ENCODE measurements at places on chromosomes 5 and 9.

DNA sequence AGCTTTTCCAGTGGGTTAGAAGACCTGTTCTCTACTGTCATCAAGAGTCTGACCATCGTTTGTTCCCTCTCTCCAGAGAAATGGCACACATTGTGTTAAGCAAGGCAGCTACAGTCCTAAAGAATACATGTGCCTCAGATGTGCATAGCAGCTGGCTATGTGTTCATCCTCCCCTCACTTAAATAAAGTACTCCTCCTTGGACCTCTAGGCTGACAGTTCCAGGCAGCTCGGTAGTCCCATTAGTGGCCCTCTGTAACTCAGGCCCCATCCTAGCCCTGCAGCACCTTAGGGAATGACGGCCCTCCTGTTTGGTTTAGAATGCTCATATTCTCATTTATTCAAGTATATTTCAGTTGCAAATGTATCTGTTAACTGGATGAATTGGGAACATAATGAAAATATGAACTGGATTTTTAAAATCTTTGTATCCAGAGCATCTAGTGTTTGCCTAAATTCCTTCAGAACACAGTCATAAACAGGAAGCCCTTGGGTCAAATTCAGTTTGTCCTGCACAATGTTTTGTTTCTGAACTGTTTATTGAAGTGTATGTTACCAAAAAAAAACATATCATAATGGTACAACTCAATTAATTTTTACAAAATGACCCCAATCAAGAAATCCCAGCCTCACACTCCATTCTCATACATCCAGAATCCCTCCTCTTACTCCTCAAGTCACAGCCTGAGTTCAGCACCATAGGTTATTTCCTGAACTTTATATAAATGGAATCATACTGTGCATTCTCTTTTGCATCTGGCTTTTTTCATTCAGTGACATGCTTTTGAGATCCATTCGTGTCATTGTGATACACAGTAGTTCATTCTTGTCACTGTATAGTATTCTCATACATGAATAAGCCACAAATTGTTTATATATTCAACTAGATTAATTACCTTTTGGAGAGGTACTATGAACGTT lies 1.6 kb upstream of the ASPN start:
- DNase-seq: no peak

GRCh38 chr9:120758544-120758943 lies 34.7 kb downstream of the FBXW2 start:
- no peak for DNase-seq

DNA sequence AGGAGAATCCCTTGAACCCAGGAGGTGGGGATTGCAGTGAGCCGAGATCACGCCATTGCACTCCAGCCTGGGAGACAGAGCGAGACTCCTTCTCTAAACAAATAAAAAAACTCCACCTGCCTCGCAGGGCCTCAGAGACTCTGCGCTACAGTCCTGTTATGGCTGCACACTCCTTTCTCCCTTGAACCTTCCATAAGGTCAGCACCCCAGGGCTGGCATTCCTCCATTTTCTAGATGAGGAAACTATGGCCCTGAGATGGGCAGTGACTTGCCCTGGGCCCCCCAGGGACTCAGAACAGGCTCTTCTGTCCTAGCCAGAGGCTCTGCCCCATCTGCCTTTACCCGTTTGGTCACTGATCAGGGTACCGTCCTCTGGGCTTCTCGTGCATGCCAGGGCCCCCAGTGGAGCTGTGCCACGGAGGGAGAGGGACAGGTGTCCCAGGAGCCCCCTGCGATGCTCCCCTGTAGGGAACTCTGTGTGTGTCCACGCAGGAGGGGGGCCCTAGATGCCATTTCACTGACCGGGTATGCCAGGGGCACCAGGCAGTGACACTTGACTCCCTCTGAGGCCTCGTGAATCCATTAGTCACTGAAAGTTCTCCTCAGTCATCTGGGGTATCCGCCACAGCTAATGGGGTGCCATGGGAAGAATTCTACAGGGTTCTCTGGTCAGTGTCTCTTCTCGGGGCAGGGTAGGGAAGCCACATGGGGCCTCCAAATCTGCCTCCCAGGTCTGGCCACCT lies 16.2 kb downstream of the RALGDS start:
- no peak for DNase-seq

- DNase-seq: peak; percentile 1
Measured at GRCh38 chr9:85290019-85290418, 451.7 kb downstream of the AGTPBP1 start.

- DNase-seq: no peak
Measured at GRCh38 chr9:128361296-128361985, 9.7 kb upstream of the URM1 start.

GRCh38 chr9:138047469-138048040 lies 170.0 kb downstream of the CACNA1B start:
- no peak for DNase-seq

DNA sequence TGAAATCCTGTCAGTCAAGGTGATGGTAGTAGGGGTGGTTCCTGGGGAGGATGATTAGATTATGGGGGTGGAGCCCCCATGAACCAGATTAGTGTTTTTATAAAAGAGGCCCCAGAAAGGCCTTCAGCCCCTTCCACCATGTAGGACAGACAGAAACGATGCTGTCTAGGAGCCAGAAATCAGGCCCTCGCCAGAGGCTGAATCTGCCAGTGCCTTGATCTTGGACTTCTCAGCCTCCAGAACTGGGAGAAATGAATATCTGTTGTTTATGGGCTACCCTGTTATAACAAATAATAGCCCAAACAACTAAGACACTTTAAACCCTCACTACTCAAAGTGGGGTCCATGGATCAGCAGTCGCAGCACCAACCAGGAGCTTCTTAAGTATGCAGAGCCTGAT lies 20.2 kb upstream of the FOXB2 start:
- DNase-seq: no peak

GRCh38 chr9:16571127-16571802 lies 299.2 kb downstream of the BNC2 start:
- no peak for DNase-seq

DNA sequence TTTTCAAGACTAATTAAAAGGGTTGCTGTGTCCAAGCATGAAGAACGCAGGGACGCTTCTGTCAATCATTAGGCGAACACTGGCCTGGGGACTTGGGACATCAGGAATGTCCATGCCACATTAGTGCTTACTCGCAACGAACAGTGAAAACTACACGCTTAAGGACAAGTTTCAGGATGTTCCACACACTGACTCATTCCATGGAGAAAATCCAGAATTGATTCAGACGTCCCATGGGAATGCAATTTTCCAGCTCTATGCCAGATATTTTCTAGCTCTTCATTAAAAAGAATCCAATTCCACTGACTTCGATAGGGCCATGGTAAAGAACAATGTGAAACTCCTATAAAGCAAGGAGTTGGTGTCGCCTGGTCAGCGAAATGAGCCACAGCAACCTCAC lies 98.2 kb downstream of the CAMSAP1 start:
- no peak for DNase-seq

DNA sequence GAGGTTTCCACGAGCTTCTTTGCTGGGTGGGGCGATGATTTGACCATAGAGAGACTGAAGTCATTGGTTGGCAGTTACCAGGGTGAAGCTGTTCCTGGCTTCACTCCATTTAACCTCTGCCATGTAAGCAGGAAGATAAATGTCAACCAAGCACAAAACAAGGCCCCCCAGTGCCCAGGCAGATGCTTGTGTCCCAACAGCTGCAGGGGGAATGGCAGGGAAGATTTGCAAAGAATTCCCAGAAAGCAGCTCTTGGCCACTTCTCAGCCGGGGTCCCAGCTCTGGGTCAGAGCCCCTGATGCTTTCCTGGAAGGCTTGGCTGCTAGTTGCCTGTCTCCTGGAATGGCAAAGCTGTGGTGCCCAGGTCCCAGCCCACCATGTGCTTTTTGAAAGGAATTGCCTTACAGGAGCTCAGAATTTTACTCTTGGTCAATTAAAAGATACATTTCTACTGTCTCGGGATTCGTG lies 383.4 kb downstream of the ENC1 start:
- no peak for DNase-seq

GRCh38 chr9:37324261-37324683 lies 98.2 kb upstream of the GRHPR start:
- DNase-seq: no peak

GRCh38 chr9:68997666-68998065 lies 16.2 kb downstream of the PRKACG start:
- no peak for DNase-seq

DNA sequence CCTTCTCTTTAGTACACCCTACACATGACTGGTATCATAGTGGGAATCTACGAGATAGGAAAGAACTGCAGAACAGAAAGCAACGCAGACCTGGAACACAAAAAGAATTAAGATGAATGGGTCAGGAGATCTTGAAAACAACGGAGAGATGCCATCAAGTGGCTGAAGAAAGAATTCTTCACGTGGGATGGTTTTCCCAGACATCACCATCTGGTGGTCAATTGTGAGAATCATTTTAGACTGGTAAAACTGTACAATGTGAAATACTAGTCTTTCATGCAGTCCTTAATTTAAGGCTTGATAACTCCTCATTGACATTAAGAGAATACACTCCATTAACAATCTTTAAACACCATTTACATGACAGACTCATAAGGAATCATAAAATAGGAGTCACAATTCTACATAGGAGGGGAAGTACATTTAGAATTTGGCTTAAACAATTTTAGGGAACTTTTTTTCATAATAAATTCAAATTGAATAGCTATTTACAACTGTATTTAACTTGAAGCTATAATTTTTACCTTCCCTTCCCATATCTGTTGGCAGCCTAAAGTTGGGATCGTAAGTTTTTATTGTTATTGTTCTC lies 128.4 kb upstream of the TRPM3 start:
- no peak for DNase-seq

DNA sequence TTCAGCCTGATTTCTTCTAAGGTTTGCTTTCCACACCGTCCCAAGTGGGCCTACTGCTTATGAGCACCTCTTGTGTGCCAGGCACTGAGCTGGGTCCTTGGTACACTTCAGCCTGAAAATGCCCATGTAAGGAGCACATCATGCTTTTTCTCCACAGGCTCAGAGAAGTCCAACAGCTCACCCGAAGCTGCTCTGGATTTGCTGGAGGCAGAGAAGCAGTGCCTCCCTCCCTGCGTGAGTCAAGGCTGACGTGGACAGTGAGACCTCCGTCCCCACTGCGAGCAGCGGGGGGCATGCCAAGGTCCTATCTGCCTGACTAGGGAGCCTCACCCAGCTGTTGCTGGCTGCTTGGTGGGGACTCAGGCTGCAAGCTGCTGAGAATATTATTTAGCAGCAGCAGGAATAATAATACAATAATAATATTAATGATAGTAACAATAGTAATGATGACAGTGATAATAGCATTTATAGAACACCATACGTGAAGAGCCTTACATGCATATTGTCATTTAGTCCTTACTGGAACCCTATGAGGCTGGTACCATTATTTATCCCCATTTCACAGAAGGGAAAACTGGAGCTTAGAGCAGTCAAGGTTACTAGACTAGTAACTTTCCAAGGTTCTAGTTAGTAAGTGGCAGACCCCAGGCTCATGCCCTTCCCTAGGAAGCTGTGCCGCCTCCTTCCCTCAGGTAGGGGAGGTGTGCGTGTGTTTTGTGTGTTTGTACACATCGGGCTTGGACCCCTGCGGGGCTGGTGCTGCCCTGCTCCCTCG lies 194.8 kb downstream of the HSPA4 start:
- DNase-seq: no peak

DNA sequence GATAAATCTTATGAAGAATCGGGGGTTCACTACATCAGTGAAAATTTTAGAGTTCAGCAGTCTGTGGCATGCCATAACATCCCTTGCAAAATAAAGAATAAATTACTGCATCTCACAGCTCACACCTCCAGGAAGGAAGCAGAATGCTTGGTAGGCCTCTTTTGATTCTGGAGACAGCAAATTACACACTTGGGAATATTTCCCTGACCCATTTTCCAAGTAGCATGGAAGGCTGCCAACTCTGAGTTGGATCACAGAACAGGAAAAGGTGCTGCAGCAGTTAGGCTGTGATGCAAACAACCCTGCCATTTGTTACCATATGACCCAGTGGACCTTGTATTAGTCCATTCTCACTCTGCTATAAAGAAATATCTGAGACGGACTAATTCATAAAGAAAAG lies 293.5 kb downstream of the ASTN2 start:
- no peak for DNase-seq
